Activated CD8-positive, alpha-beta T cell treated with anti-CD3 and anti-CD28 coated beads, Interleukin-2, amount 10 ng/mL, durations not matched to agents 7 days and 5 days (primary cell): ENCODE measurements at places on chromosomes 2 and 18. TPM values are rescaled to one million over a fixed set of nuclear protein-coding genes. Genes with fewer than 3 reads are reported as not detected.
A peak's percentile ranks its signal among the peaks of the same experiment; 100 is the strongest.

SLC16A14 gene
- total RNA-seq = 0.61 TPM

DNA sequence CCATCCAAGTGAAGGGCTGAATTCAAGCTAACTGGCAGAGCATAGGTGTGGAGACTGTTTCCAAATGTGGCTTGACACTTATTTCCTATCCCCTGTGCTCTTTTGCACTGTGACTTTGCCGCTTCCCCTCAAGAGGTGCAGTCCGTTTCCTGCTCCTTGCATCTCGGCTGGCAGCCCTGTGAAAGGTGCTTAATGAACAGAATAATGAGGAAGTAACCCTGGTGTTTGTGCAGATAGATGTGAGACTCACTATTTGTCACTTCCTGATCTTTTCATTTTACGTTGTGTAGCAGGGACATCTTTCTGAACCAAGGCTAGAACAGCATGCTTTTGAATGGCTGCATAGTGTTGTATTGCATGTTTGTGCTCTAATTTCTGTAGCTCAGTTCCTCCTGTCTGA is 60.8 kb downstream of the CEP192 start:
- DNase-seq = no peak

HAAO gene
- 0.37 TPM for total RNA-seq

SCN9A gene
- total RNA-seq = not detected

PPP4R3B gene
- 67.6 TPM for total RNA-seq

- DNase-seq = no peak
Measured at GRCh38 chr2:127313406-127313805, 19.5 kb upstream of the ERCC3 start.

- peak; percentile 36 for DNase-seq
Measured at GRCh38 chr18:48023334-48024008, 93.0 kb upstream of the SMAD2 start.

REG1B gene
- total RNA-seq = not detected

TSHZ1 gene
- 16.8 TPM for total RNA-seq

TTC32 gene
- total RNA-seq = 19.3 TPM

DNA sequence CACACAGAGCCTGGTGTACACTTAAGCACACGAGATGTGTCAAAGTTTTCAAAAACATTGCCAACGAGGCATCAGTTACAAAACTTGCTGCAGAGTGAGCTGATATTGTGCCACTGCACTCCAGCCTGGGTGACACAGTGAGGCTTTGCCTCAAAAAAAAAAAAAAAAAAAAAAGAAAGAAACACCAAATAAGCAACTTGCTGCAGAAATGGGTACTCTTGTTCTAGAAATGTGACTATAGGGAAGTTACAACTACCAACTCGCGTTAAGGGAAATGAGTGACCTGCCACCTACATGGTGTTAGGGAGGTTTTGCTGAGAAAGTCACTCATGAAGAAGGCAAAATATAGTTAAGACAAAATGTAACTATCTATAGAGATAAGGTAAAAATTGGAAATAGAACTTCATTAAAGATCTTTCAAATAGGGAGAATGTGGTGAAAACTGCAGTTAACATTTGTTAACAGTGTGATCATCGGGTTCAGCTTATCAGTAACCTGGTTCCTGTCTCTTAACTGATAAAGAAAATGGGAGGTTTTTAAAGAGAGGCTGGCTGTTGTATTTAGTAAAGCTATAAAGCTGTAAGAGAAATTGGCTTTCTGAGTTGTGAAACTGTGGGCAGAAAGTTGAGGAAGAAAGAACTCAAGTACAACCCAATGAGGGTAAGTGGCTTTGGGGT is at the start of gene IL1RL1:
Gene IL1RL1, plus strand, starts transcription at position 600 of the 677 bp plus-strand sequence. CDS start 26,702 bp downstream, outside the sequence.
- DNase-seq = no peak

GRCh38 chr18:63138436-63139340 is 180.9 kb downstream of the BCL2 start:
- DNase-seq = no peak

- peak; percentile 48 for DNase-seq
Measured at GRCh38 chr2:197011801-197012641, 85.5 kb upstream of the PGAP1 start.

DNA sequence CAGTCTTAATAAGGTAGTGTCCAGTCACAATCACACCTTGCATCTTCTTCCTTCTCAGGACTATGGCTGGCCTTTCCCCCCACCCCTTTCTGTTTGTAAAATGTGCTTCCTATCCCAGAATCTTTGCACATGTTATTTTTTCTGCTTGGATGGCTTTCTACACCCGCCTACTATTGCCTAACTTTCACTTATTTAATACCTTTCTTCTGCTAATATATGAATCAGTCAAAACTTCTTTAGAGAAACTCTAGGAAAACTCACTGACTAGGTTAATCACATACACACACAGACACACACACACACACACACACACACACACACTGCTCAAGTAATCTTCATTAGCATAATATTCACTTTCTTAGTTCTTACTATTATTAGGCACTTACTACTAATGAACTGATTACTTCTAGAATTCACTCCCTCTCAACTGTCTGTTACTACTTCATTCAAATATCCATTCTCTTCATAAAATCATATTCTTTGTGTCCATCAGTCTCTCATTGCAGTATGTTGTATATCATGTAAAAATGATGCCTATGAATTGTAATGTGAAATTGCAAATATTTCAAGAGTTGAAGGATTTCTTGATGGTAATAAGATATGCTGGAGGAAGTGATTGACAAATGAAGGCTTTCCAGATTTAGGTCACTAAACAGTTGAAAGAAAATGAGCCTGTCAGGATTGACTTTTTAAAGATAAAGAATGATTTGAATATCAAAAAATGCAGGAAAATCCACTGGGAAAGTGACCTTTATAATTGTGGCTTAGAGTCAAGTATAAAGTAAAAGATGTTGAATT is 51.2 kb downstream of the CLIP4 start:
- no peak for DNase-seq

IRS1 gene
- 7.3 TPM for total RNA-seq

DNA sequence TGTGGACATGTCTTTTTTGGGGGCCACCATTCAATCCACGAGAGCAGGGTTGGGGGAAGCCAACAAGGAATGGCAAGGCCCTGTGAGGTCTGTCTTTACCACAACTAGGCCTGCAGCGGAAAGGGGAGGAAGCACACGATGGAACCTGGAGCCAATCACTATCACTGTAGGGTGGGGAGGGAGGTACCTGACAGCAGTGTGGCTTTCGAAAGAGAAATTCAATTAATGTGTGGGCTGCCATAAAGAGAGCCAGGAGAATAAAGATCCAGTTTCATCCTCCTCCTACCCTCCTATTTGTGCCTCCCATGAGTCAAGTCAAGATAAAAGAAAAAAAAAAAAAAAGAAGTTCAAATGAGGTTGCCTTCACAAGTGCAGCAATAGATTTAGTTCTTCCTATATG is 18.9 kb upstream of the RBMS1 start:
- DNase-seq = no peak

GRCh38 chr18:50075772-50076171 is 119.2 kb downstream of the MYO5B start:
- DNase-seq = no peak

DNA sequence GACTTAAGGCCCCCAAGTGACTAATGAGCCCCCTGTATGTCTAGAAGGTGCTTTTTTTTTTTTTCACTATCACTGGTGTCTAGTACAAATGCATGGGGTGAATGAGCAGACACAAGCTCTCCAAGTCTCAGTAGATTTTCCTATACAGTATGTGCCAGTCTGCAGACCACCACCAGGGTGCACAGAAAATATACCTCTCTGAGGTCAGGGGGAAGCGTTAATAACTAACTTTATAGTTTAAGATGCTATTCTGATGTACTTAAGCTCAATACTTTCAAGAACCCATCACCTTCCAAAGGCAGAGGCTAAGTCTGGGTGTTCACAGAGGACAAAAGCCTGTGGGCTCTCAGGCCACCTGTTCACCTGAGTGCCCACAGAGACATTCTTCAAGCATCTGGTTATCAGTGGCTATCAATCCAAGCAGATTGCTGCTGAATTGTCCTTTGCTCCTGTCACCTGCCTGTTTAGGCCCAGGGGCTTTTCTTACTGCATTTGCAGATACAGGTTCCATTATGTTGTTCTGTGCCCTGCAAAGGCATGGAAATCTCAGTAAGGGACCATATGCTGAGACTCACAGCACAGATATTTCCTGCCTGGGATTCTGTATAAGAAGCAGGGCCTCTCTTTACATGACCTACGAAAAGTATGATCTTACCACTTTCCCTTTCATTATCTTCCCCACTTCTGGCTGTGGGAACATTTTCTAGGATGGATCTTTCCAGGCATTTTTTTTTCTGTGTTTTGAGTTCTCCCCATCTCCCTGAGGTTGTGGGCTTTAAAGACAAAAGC is 534.6 kb downstream of the TNS1 start:
- no peak for DNase-seq

- DNase-seq = no peak
Measured at GRCh38 chr2:3039188-3040065, 338.2 kb downstream of the EIPR1 start.

CPLX4 gene
- not detected for total RNA-seq

SIGLEC15 gene
- not detected for total RNA-seq
